ENCODE measurements at places on chromosomes 16 and 17.

GRCh38 chr17:31418773-31419350 lies 27.4 kb downstream of the RAB11FIP4 start:
- peak; percentile 19 for DNase-seq

- DNase-seq, result peak; percentile 96
Measured at GRCh38 chr17:27551701-27552248, 79.2 kb upstream of the LGALS9 start.

DNA sequence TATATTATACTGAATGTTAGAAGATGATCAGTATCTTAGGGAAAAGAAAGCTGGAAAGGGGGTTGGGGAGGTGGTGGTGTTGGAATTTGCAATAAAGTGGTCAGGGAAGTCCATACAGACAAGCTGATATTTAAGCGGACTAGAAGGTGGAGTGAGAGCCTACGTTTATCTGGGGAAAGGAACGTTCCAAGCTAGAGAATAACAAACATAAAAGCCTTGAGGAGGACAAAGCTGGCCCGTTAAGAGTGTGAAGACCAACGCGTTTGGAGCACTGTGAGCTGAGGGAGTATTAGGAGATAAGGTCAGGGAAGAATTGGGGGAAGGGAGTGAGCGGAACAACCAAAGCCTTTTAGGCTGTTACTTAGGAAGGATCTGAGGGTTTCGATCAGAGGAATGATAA lies 1.4 kb downstream of the DDX42 start:
- no peak for DNase-seq

DNA sequence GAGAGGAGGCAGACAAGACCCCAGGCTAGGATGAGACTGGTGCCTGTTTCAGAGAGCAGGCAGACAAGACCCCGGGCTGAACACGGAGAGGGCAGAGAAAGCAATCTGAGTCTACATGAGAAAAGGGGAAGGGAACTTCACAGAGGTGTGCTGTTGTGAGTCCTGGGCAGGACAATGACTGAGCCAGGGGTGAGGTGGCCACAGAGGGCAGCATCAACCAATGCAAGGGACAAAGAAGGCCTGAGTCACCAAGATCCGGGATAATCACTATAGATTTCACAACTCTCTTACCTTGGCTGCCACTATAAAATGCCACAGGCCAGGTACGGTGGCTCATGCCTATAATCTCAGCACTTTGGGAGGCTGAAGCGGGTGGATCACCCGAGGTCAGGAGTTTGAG lies 89.0 kb downstream of the SLC39A11 start:
- DNase-seq, result peak; percentile 52

Data from islet precursor cell (in vitro differentiated cells).